ENCODE measurements at places on chromosomes 3 and 15. TPM values are rescaled to one million over a fixed set of nuclear protein-coding genes. Genes with fewer than 3 reads are reported as not detected.

XCR1 gene
- not detected for polyA plus RNA-seq

STAG1 gene
- 21.1 TPM for polyA plus RNA-seq

ISL2 gene
- polyA plus RNA-seq, result 0.98 TPM

SMCO1 gene
- polyA plus RNA-seq, result not detected

UBA3 gene
- 62.1 TPM for polyA plus RNA-seq

ADPRH gene
- polyA plus RNA-seq, result 2.3 TPM

GOLGA8N gene
- polyA plus RNA-seq, result 0.35 TPM

FRG2C gene
- not detected for polyA plus RNA-seq

SPINK8 gene
- not detected for polyA plus RNA-seq

B3GALNT1 gene
- 7.2 TPM for polyA plus RNA-seq

Measured in GM23248 (cell line).